Mesothelial cell of epicardium (in vitro differentiated cells): ENCODE measurements at places on chromosomes 1 and 21. TPM values are rescaled to one million over a fixed set of nuclear protein-coding genes. Genes with fewer than 3 reads are reported as not detected.

GRCh38 chr1:3004285-3005205 lies 16.7 kb upstream of the ACTRT2 start:
- DNase-seq = no peak
- no peaks in the 10 kb centered on the region for H3K27me3 ChIP-seq
- no peak overlapping the region for H3K4me3 ChIP-seq

The NES gene
- total RNA-seq = 53.8 to 56.9 TPM (median 56.8 TPM) in 3 replicates

DNA sequence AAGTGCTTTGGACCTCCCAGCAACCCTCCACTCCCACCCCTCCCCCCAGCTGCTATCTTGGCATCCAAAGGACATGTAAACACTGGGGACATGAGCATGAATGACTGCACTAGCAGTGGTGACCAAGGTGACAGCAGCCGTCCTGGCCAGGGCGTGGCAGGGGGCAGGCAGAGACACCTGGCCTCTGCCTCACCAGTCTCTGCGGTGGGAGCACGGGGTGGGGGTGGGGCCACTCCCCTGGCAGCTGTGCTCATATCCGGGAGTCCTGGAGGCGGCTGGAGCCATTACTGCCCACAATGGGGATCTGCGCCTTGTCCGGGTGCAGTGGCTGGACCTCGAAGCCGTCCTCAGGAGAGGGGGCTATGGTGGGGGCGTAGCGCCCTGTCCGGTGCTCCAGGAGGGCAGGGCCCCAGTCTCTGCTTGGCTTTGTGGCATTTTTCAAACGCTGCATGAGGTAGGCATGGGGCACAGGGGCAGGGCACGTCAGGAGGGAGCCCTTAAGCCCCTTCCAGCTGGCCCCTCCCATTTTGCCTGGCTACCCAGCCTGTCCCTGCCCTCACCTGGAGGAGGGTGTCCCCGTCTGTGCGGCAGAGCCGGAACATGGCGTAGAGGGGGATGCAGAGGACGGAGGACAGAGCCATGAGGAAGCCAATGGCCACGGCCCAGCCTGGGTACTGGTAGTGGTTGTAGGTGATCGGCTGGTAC lies 6.0 kb downstream of the CCDC24 start:
- no peak overlapping the region for H3K27ac ChIP-seq
- no peak overlapping the region for H3K4me3 ChIP-seq
- peaks cover 6% of the 10 kb centered on the region for H3K36me3 ChIP-seq
- peaks cover 5% of the 10 kb centered on the region for H3K4me1 ChIP-seq
- no peak for DNase-seq

DNA sequence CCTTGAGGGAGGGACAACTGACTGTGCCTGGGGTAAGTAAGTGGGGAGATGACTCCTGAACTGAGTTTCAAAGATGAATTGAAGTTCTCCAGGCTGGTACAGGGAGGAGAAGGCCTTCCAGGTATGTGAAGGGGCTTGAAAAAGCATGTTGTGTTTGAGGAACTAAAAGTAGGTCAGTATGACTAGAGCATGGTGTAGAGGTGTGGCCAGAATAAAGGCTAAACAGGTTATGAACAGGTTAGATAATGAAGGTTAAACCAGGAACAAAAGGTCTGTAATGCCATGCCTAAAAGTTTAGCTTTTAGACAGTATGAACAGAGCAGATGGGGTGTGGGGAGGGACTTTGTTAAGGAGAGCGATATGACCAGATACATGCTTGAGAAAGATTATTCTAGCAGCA lies 7.3 kb upstream of the CLSPN start:
- no peak overlapping the region for H3K27ac ChIP-seq
- no peak overlapping the region for H3K4me3 ChIP-seq
- H3K36me3 ChIP-seq = no peaks in the 10 kb centered on the region
- no peaks in the 10 kb centered on the region for H3K4me1 ChIP-seq

The PARK7 gene
- total RNA-seq = 187 to 207 TPM (median 200 TPM) in 3 replicates

- H3K36me3 ChIP-seq = peaks cover 2% of the 10 kb centered on the region
- no peak overlapping the region for H3K27ac ChIP-seq
- H3K4me1 ChIP-seq = peaks cover 7% of the 10 kb centered on the region
- no peak for DNase-seq
- H3K27me3 ChIP-seq = peaks cover 14% of the 10 kb centered on the region
These were observed 57.6 kb upstream of the AK4 start for GRCh38 chr1:65090406-65090805.

DNA sequence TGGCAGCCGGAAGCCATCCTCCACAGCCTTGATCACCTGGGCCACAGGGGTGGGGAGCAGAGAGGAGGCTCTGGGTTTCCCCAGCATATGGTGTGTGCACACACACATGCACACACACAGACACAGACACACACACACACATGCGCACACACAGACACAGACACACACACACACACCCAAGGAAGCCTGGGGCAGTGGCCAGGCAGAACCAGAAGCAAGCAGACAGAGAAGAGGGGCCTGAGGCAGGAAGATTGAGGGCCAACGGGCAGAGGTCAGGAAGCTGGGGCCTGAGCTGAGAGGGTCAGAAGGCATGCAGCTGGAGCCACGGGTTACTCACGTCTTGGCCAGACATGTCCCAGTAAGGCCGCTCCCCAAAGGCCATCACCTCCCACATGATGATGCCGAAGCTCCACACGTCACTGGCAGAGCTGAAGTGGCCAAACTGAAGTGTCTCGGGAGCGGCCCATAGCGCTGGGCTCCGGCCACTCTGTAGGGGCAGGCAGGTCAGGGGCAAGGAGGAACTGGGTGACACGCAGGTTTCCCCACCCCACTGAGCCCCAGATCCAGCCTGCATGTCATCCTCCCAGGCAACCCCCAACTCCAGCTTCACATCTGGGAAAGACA lies 27.4 kb downstream of the CDCA8 start:
- no peaks in the 10 kb centered on the region for H3K36me3 ChIP-seq
- H3K27me3 ChIP-seq = peaks cover 18% of the 10 kb centered on the region
- no peaks in the 10 kb centered on the region for H3K4me1 ChIP-seq
- H3K27ac ChIP-seq = no peak overlapping the region
- DNase-seq = no peak

DNA sequence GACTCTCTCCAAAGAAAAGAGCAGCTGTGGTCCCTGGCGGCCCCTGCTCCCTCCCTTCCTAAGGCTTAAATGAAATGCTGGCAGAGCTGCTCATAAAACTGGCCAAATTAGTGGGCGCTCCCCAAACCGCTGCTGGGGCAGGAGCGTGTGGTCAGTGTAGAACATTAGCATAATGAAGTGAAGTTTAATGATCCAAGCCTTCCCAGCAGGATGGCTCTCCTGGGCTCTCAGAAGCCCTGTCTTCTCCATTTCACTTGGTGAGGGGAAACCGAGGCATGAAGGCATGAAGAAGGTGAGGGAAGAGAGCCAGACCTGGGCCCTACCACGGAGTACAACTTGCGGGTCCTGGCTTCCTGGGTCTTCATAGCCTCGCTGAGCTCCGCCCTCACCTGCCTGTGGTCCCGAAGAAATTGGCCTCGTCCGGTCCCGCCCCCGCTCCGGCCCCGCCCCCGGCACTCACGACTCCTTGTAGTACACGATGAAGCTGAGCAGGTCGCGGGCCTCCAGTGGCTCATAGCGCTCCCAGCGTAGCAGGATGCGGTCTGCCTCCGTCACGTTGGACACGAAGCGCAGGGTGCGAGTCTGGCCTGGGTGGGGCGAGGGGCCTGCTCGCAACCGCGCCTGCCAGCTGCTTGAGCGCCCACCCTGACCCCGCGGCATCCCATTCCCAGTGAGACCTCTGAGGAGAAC lies 10.3 kb downstream of the INSRR start:
- H3K27me3 ChIP-seq = peaks cover 90% of the 10 kb centered on the region
- no peak overlapping the region for H3K27ac ChIP-seq
- DNase-seq = no peak
- H3K4me3 ChIP-seq = peak overlapping the region; percentile 28
- peaks cover 15% of the 10 kb centered on the region for H3K4me1 ChIP-seq
- no peaks in the 10 kb centered on the region for H3K36me3 ChIP-seq

- H3K36me3 ChIP-seq = no peaks in the 10 kb centered on the region
- H3K27me3 ChIP-seq = peaks cover 31% of the 10 kb centered on the region
- H3K4me3 ChIP-seq = no peak overlapping the region
- H3K27ac ChIP-seq = no peak overlapping the region
- H3K4me1 ChIP-seq = no peaks in the 10 kb centered on the region
- DNase-seq = no peak
These were observed 48.0 kb downstream of the IL6R start for GRCh38 chr1:154453161-154453560.

GRCh38 chr1:17915511-17916197 lies 160.5 kb downstream of the ACTL8 start:
- DNase-seq = no peak
- peaks cover 68% of the 10 kb centered on the region for H3K27me3 ChIP-seq
- no peak overlapping the region for H3K27ac ChIP-seq
- no peak overlapping the region for H3K4me3 ChIP-seq
- no peaks in the 10 kb centered on the region for H3K4me1 ChIP-seq

GRCh38 chr1:184854036-184854435 lies 99.4 kb upstream of the EDEM3 start:
- H3K36me3 ChIP-seq = no peaks in the 10 kb centered on the region
- no peak for DNase-seq
- H3K27me3 ChIP-seq = no peaks in the 10 kb centered on the region
- H3K4me3 ChIP-seq = no peak overlapping the region
- no peaks in the 10 kb centered on the region for H3K4me1 ChIP-seq

DNA sequence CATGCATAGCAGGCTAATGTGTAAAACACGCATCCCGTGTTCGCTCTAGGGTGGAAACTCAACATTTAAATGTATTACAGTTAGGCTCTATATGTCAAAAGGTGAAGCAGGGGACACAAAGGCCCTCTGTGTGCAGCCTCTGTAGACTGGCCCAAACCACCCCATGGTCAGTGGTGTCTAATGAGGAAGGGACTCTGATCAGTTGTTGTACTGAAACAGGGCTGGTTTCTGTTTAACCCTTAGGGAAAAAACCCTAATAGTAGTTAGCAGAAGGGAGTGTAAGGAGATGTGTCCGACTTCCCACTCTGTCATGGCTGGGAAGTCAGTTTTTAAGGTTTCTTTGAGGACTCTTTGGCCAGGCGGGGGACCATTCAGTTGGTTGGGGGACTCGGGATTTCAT lies 21.5 kb upstream of the CD2 start:
- peaks cover 9% of the 10 kb centered on the region for H3K4me1 ChIP-seq
- no peak for DNase-seq
- H3K36me3 ChIP-seq = no peaks in the 10 kb centered on the region
- no peaks in the 10 kb centered on the region for H3K27me3 ChIP-seq

- peaks cover 4% of the 10 kb centered on the region for H3K4me1 ChIP-seq
- no peak overlapping the region for H3K4me3 ChIP-seq
- DNase-seq = no peak
- H3K27me3 ChIP-seq = peaks cover 37% of the 10 kb centered on the region
- no peak overlapping the region for H3K27ac ChIP-seq
These were observed 14.0 kb downstream of the HSD3B2 start for GRCh38 chr1:119428991-119429390.

DNA sequence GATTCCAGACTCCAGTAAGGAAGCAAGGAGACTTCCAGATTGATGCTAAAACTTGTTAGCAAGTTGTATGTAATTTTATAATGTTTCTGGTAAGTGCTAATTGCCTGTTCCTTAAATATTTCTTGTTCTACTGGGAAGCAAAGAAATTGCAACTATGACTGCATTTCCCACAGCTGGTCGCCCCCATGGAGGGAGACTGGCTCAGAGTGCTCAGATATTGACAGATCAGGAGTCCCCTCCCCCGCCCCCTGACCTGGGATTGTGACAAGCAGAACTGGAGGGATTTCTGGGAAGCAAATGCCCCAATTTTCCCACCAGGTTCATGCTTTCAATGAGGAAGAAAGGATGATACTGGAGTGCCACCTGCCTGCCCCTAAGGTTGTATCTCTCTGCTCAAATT lies 82.2 kb upstream of the HMGB4 start:
- H3K36me3 ChIP-seq = no peaks in the 10 kb centered on the region
- no peak for DNase-seq
- no peak overlapping the region for H3K4me3 ChIP-seq
- no peak overlapping the region for H3K27ac ChIP-seq
- H3K27me3 ChIP-seq = peaks cover 64% of the 10 kb centered on the region
- H3K4me1 ChIP-seq = no peaks in the 10 kb centered on the region

- peaks cover 3% of the 10 kb centered on the region for H3K4me1 ChIP-seq
- H3K27me3 ChIP-seq = no peaks in the 10 kb centered on the region
- no peak for DNase-seq
These were observed 578.5 kb upstream of the ZP4 start for GRCh38 chr1:238469146-238469631.

The FCRL2 gene
- not detected in 3 replicates for total RNA-seq

DNA sequence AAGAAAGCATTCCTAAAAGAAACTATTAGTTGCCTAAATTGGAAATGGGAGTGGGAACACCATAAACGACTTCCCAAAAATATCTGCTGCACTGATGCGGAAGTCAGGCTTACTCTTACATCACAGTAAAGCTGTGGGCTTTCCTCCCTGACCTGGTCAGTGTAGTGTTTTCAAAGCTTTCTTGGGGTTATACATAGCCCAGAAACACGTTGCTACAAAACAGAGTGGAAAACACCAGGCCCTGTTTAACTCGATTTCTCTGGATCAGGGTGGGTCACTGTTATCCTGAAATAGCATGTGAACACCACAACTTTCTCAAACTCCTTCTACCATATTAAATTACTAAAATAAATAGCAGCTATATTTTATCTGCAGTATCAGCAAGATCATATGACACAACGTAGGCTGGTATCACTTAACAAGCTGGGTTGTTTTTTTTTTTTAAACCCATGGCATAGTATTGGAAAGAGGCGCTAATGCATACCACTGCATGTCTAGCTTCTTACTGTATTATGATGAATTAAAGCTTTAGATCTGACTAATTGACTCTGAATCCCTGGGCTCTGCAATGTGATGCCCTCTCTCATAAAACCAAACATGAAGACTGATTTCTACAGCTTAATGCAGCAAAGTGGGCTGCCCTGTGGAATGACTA lies 184.6 kb downstream of the TGFB2 start:
- no peaks in the 10 kb centered on the region for H3K27me3 ChIP-seq
- no peaks in the 10 kb centered on the region for H3K36me3 ChIP-seq
- H3K27ac ChIP-seq = peak overlapping the region; percentile 47
- peaks cover 50% of the 10 kb centered on the region for H3K4me1 ChIP-seq

- peaks cover 4% of the 10 kb centered on the region for H3K4me1 ChIP-seq
- H3K36me3 ChIP-seq = peaks cover 2% of the 10 kb centered on the region
- DNase-seq = no peak
- no peak overlapping the region for H3K4me3 ChIP-seq
These were observed 22.9 kb downstream of the UMODL1 start for GRCh38 chr21:42093991-42094421.

DNA sequence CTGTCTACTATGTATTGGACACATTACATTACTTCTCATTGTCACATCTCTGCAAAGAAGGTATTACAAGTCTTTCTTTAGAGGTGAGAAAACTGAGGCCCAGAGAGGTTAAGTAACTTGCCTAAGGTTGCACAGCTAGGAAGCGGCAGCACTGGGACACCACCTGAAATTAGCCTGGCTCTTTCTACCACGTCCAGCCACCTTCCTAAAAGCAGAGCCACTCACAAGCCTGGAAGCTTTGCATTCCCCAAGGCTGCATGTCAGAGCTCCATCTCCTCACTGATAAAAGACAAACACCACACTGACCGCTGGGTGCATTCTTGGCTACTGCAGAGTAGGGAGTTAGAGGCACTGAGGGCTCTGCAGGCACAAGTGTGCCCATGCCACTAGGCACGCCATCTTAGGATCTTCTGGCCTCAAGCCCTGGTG lies 2.4 kb downstream of the CD247 start:
- H3K27me3 ChIP-seq = peaks cover 3% of the 10 kb centered on the region
- H3K36me3 ChIP-seq = no peaks in the 10 kb centered on the region
- no peak for DNase-seq

- no peak overlapping the region for H3K4me3 ChIP-seq
- peaks cover 25% of the 10 kb centered on the region for H3K4me1 ChIP-seq
- no peaks in the 10 kb centered on the region for H3K36me3 ChIP-seq
- H3K27ac ChIP-seq = peak overlapping the region; percentile 55
- DNase-seq = no peak
- no peaks in the 10 kb centered on the region for H3K27me3 ChIP-seq
These were observed 846.5 kb upstream of the ADAMTS5 start for GRCh38 chr21:27813344-27813743.
